ENCODE measurements at places on chromosomes 13 and 19.

GRCh38 chr13:33879118-33879517 lies 61.2 kb downstream of the RFC3 start:
- no peak for DNase-seq

DNA sequence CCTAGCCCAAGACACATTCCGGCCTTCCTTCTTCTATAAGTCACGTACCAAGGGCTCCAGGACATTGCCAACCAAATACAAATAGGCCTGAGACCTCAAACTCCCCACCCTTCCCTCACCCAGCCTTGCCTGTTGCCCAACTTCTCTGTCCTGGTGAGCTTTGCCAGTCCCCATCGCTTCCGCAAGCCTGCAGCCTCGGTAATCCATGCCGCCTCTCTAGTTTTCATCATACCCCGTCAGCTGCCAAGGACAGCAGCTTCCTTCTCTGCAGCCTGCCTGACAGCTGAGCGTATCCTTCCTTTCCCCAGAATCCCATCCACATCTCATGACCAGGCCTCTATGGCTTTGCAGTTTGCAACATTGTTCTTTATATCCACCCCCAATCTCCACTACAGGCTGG lies 36.6 kb upstream of the POMP start:
- DNase-seq, result no peak

DNA sequence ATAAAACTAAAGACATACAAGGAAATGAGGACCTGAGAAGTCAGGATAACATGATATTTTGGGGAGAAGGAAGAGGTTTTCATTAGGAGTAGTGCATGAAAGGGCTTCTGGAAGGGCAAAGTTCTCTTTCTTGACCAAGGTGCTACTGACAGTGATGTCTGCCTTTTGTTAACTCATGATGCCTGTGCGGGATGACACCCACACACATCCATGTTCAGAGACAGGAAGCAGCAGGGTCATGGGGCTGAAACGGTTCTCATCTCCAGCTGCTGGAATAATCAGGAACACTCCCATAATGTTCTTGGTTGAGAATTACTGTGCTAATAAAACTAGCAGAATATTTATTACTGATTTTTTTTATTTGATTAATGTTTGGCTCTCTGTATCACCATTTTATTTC lies 29.1 kb downstream of the KCNC3 start:
- no peak for DNase-seq

GRCh38 chr13:79429309-79429708 lies 23.3 kb upstream of the RBM26 start:
- DNase-seq, result no peak

- DNase-seq, result no peak
These were observed 561.2 kb upstream of the SLITRK1 start for GRCh38 chr13:84443463-84443862.

Data from NCI-H524 treated with DMSO at 0.1 percent for 48 hours (cell line).